PC-9 (cell line): ENCODE measurements at places on chromosomes 2 and 18. TPM values are rescaled to one million over a fixed set of nuclear protein-coding genes. Genes with fewer than 3 reads are reported as not detected.
A peak's percentile ranks its signal among the peaks of the same experiment; 100 is the strongest.

The AGXT gene
- total RNA-seq: not detected in 2 replicates

The LRRC30 gene
- not detected in 2 replicates for total RNA-seq

DNA sequence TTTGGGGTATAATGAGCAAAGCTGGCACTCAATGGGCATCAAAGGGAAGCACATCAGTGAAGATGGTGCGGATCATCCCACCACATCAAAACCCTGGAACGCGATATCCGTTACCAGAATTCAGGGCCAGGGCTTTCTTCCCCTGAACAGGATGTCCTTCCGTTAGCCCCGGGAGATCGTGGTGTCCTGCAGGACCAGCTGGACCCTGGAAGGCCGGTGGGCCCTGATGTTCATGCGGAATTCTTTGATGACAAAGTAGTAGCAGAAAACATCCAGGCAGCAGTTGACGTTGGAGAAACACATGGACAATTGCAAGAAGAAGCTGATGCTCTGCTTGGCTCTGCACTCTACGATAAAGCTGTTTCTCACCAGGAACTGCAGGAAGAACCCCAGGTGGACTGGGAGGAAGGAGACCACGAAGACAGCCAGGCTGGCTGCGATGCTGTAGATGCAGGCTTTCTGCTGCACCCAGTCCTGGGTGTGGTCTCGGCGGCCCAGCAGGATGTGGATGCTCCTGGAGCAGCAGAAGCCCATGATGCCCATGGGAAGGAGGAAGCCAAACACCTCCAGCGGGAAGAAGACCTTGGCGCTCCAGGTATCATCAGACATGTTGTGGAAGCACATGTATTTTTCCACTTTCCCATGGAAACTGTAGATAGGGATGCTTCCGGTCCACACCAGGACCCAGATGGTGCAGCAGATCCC, 15.0 kb downstream of the GPR55 start:
- no peak for DNase-seq

GRCh38 chr2:42835577-42836371, 43.4 kb upstream of the HAAO start:
- DNase-seq: peak; percentile 66

- DNase-seq: no peak
Observed at GRCh38 chr2:102001767-102002142, 10.0 kb downstream of the IL1R2 start.

- no peak for DNase-seq
Observed at GRCh38 chr2:223649554-223650533, 47.7 kb upstream of the SCG2 start.

DNA sequence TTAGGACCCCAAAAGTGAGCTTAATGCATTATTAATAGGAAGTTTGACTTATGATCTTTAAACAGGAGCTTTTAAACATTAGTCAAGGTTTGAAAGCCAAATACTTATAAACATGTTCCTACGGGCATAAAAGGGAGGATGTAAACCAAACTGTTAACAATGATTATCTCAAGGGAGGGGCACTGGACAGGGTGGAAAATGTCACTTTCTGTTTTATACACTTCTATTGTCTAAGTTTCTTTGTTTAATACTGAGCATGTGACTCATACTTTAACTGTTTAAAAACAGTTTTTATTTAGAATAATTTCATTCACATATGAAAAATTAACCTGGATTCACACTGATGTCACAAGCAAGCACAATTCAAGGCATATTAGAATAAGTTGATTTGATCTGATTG, 18.3 kb upstream of the ITGA6 start:
- no peak for DNase-seq

GRCh38 chr2:236601316-236602202, 31.9 kb downstream of the ACKR3 start:
- DNase-seq: no peak
